ENCODE measurements at places on chromosomes 3 and 15. TPM values are rescaled to one million over a fixed set of nuclear protein-coding genes. Genes with fewer than 3 reads are reported as not detected.

The GOLGA6L4 gene
- total RNA-seq, result 14.6 TPM

The GUCA1C gene
- not detected for total RNA-seq

The PATL2 gene
- total RNA-seq, result not detected

The GP9 gene
- total RNA-seq, result not detected

The ZPLD1 gene
- not detected for total RNA-seq

The GOLGA6B gene
- total RNA-seq, result not detected

Measured in glutamatergic neuron (in vitro differentiated cells).